ENCODE measurements at places on chromosomes 6 and 20.

DNA sequence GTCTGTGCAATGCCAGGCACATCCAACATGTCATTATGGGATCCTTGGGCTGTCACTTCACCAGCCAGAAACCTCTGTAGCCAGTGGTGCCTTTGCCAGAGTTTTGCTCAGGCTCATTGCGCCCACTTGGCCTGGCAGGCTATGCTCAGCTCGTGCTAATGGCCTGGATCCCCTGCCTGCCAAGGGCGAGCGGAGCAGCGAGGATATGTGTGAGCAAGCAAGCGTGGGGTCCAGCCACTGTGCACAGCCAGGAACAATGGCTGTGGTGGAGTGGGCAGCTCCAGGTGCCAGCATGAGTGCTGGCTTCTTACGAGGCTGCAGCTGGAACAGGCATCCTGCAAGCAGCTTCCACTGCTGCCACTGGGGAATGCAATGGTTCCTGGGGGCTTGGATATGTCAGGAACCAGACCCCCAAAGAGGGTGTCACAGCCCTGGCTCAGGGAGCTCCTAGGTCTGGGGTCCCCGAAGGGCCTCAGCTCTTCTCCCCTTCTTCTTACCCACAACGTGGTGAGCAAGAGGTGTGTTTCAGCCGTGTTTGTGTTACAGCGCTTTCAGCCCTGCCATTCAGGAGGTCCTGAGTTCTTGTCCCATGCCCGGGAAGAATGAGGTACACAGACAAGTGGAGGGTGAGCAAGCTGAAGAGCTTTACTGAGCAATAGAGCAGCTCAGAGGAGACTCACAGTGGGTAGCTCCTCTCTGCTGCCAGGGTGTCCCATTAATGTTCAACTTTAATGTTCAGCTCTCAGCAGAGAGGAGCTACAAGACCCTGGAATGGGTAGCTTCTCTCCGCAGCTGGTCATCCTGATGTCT lies 22.3 kb upstream of the TOP1 start:
- DNase-seq, result no peak

GRCh38 chr6:131443514-131443913 lies 129.5 kb upstream of the ARG1 start:
- DNase-seq, result no peak

DNA sequence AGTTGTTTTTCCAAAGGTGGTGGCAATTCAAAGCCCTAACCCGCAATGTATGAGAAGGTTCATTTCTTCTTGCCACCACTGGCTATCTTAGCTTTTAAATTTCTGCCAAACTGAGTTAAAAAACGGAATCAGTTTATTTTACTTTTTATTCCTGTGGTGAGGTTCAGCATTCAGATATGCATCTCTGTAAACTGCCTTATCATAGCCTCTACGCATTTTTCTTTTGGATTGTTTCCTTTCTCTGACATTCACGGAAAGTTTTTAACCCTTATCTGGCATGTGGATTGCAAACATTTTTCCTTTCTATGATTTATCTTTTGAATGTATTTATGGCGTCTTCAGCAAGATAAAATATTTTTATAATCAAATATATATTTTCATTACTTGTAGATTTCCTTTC lies 37.7 kb downstream of the AK9 start:
- no peak for DNase-seq

GRCh38 chr6:52754443-52754842 lies 8.8 kb downstream of the GSTA2 start:
- DNase-seq, result no peak

GRCh38 chr6:170017603-170018320 lies 266.3 kb downstream of the ERMARD start:
- no peak for DNase-seq

- no peak for DNase-seq
These were observed 59.5 kb downstream of the BMP6 start for GRCh38 chr6:7785243-7786035.

GRCh38 chr20:33814238-33814712 lies 3.1 kb downstream of the CHMP4B start:
- DNase-seq, result no peak

DNA sequence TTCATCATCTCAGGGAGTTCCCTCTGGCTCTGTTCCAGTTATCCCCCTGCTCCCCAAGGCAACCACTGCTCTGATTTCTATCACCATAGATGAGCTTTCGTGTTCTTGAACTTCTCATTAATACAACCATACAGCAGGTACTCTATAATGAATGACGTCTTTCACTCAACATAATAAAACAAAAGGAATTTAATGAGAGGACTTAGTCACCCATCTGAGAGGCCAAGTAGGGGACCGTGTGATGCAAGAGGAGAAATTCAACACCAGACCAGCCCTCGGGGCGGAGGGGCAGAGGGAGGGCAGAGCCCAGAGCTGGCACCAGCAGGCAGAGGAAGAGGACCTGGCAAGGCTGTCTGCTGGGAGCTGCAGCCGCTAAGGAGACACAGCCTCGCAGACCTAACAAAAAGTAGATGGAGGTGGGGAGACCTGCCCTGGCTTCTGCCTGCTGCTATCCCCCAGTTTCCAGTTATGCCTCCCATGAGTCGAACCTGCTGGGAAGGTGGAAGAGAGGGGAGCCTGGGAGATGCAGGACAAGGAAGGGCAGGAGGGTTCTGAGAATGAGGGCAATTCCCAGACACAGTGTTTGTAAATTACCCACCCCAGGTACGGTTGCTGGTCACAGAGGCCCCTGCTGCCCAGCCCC lies 13.8 kb downstream of the CCN5 start:
- DNase-seq, result no peak

- DNase-seq, result no peak
These were observed 117.9 kb downstream of the JARID2 start for GRCh38 chr6:15363523-15364400.

- DNase-seq, result no peak
These were observed 257.3 kb downstream of the ATXN1 start for GRCh38 chr6:16503970-16504415.

- no peak for DNase-seq
These were observed 1.4 kb downstream of the GINS1 start for GRCh38 chr20:25408890-25409289.

DNA sequence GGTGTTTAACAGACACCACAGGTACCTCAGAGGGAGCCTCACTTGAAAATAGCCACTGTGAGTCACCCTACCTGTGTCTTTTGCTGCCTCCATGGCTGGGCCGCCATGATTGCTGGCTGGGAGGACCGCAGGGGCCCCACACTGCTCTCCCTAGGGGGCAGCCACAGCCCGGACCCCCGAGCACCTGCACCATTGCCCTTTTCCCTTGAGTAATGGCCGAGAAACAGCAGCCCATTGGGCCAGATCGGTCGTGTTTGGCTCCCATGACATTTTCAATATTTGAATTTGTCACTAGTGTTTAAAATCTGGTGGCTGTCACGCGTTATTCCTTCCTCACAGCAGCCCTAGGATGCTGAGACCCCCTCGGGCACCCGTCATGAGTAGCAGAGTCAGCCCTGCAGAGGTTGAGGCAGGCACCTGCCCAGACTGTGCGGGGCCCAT lies 6.7 kb downstream of the ZBP1 start:
- DNase-seq, result no peak

DNA sequence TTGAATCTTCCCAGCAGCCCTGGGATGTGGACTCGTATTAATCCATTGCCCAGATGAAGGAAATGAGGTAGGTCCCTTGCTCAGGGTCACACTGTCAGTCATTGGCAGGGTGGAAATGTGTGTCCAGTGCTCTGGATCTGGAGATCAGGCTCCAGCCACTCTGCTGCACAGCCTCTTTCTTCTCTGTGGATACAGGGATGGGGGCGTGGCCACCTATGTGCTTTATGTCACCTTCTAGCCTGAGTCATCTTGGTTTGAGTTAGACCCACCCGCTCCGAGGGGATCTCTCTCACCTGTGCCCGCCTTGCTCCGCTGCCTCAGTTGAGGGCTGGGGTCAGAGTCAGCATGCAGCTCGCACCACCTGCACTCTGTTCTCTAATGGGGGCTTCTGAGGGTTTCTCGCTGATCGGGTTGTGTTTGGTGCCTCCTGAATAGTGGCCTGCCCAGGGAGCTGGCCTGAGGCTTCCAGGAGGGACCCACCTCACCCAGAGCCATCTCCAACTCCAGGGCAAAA lies 80.0 kb downstream of the TCP11 start:
- no peak for DNase-seq

DNA sequence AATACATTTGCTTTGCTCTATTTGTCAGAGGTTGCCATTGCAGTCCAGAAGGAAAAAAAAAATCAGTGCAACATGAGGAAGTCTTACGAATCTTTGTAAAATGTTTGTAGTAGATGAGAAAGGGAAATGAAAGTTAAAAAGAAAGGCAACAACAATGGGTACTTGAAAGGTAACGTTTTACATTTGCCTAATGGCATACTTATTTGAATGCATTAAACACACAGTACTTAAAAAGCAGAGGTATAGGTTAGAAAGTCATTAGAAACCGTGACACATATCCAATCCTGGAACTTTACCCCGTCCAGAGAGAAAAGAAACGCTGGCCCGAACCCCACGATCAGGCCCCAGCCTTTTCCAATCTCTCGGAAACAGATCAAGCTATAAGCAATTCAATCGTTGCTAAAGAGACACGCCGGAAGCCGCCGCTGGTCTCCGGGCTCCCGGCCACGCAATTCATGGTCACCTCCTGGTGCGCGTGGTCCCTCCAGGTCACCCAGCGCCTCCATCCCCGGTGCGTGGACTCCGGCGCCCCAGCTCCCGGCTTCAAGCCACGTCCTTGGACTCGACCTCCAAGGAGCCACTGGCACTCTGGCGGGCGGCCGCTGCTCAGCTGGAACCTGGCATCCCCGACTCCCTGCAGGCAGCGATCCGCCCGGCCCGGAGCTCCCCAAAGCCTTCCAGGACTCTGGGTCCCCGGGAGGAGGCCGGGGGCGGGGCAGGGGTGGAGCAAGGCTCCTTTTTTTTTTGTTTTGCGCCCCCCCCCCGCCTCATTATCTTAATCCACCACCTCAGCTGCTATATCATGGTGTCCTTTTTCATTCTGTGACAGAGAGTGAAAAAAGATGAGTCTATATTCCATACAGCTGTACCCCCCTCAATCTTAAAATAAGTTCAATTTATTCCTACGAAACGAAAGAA lies at the start of gene SLC18B1:
Gene SLC18B1 (minus strand): TSS at position 687 of the 918 bp plus-strand sequence. CDS start 181 bp downstream, at position 506.
- DNase-seq, result no peak

All from smooth muscle cell of the brain vasculature (primary cell).